RCC 7860 (cell line): ENCODE measurements at places on chromosomes 6 and 20.

- no peak for DNase-seq
Observed at GRCh38 chr6:139868576-139868975, 494.1 kb upstream of the CITED2 start.

GRCh38 chr6:42845327-42845694 is 34.1 kb upstream of the RPL7L1 start:
- DNase-seq, result no peak

- no peak for DNase-seq
Observed at GRCh38 chr6:25504661-25505060, 147.4 kb upstream of the SCGN start.

GRCh38 chr6:3433005-3433404 is 23.8 kb downstream of the SLC22A23 start:
- DNase-seq, result no peak

DNA sequence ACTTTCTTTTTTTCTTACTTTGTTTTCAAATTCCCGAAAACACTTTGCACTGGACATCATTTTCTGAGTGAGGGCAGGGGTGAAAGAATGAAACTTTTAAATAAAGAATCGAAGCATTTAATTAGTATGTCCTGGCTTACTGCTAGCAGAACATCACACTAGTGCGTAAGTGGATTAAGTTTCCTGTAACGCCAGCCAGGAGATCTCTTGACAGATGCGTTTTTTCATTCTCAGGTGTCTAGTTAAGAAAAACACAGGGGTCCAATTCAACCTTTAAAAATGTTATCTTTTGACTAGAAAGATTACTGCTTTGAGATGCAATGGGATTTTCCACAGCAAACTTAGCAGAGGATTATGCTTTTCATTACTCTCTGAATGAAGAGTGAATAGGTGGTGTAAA is 858.8 kb upstream of the EPHA7 start:
- no peak for DNase-seq
